ENCODE measurements at places on chromosomes 2 and 18. TPM values are rescaled to one million over a fixed set of nuclear protein-coding genes. Genes with fewer than 3 reads are reported as not detected.

- no peak for DNase-seq
Measured at GRCh38 chr2:203238292-203238703, 520 bp upstream of the CYP20A1 start.

GRCh38 chr2:14650066-14650465, 17.5 kb downstream of the LRATD1 start:
- DNase-seq = no peak

Gene ZSCAN30
- total RNA-seq = 22.1 TPM

Gene PAIP2B
- 12.5 TPM for total RNA-seq

Gene IL1B
- total RNA-seq = not detected

Gene TUBB8B
- total RNA-seq = 0.36 TPM

DNA sequence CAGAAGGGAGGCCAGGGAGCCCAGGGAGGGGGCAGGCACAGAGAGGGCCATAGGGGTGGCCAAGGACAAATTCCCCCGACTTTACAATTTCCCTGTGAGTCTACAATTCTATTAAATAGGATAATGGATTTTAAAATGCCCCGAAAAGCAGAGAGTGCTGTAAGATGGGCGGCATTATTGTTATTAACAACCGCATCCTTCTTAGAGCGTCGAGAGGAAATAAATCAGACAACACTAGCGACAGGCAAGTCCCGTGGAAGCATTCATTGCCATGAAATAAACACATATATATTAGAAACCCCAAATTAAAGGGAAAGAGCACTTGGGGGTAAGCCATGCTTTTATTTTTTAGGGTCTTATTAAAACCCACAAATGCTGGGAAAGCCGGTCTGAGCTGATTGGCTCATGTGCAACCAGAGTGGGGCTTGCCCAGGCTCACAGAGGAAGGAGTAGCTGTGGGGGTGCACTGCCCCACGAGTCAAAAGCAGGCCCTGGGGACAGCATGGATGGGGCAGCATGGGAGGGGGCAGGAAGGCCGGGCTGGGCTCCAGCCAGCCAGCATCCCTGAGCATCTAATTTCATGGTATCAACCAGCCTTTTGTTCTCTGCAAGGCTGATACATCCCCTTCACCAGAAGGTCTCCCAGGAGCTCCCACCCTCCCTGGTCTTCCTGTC, 187.1 kb downstream of the CELF4 start:
- no peak for DNase-seq

DNA sequence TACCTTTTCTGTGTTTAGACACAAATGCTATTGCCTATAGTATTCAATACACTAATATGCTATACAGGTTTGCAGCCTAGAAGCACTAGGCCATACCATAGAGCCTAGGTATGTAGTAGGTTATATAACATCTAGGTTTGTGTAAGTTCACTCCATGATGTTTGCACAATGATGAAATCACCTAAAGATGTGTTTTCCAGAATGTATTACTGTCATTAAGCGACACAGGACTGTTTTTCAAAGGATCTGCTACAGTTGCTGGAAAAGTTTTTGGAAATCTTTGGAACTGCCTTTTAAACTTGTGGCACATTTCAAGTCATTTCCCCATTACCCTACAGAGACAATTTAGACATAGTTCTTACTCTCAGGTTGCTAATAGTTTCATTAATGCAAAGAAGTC, 9.3 kb downstream of the PSMD1 start:
- no peak for DNase-seq

DNA sequence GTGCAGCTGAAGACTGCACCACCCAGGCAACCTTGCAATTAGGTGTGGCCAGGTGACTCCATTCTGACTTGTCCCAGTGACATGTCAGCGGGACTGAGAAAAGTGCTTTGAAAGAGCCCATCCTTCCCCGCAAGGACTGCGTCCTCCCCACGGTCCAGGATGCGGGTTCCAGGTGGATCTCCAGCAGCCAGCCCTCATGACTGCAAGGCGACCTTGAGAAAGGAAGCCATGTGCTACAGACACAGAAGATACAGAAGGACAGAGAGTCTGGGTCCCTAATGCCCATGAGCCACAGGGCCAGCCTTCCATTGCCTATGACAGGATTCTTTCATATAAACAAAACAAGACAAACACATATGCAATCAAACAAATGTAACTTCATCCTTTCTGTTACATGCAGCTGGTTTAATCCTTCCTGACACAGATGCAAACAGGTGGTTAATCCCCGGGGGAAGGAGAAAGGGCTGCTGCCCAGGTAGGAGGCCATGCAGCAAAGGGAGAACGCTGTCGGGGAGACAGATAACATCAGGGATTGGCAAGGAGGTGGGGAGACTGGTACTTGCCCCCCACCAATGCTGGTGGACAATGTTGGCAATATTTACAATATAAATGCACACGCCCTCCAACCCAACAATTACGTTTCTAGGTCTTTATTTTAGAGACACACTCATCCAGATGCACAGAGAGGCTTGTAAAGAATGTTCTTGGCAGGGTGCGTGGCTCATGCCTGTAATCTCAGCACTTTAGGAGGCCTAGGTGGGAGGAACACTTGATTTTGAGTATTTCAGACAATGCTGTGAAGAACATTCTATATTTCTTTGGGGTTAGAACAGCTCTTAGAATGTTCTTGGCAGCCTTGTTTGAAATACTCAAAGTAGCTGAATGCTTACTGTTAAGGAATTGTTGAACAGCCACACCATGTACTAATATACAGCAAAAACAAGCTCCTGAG, 64.8 kb downstream of the NCAPH start:
- DNase-seq = no peak

Gene AKAIN1
- total RNA-seq = not detected

Gene FAP
- total RNA-seq = not detected

GRCh38 chr2:157261199-157261782, 3.8 kb downstream of the GALNT5 start:
- DNase-seq = no peak

DNA sequence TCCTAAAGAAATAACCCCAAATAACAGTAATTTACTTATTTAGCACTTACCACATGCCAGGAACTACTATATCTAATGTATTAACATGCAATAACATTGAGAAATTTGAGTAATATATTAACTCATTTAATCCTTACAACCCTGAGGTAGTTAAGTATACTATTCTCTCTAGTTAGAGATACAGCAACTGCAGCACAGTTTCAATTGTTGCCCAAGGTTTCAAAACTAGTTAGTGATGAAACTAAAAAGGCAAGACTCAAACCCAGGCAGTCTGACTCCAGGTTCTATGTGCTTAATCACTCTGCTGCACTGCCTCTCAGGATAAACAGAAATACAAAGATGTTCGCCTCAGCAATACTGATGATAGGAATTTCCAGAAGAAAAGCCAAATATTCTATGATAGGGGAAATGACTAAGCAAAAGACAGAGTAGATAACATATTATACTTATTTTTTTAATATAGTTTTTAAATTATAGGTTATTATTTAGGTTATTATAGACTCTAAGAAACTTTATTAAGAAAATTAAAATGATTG, 88.0 kb downstream of the SS18 start:
- no peak for DNase-seq

Gene NYAP2
- total RNA-seq = 0.07 TPM

GRCh38 chr2:121810959-121811853, 55.8 kb downstream of the TSN start:
- peak; percentile 88 for DNase-seq

Gene CDCA7
- 31.4 TPM for total RNA-seq

DNA sequence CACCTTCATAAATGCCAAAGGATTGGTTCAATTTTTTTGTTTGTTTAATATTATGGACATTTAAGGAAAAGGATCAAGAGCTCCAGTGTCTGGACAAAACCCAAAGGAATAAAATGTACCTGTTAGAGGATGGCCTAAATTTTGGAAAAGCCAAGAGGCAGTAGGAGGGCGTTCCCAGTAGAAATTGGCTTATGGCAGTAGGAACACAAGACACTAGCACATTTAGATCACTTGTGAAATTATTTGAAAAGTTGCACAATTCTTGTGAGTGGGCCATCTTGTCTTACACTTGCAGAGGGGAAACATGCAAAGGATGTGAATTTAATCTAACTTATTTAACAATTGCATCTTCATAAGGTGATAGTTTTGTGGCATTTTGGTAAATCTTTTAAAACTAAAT, 3.2 kb downstream of the BZW1 start:
- no peak for DNase-seq

- DNase-seq = no peak
Measured at GRCh38 chr2:53242090-53242489, 525.5 kb upstream of the CHAC2 start.

Gene SIX2
- total RNA-seq = 0.12 TPM

- no peak for DNase-seq
Measured at GRCh38 chr2:219001100-219001576, 7.9 kb upstream of the CRYBA2 start.

Gene IGFBP5
- 150 TPM for total RNA-seq

DNA sequence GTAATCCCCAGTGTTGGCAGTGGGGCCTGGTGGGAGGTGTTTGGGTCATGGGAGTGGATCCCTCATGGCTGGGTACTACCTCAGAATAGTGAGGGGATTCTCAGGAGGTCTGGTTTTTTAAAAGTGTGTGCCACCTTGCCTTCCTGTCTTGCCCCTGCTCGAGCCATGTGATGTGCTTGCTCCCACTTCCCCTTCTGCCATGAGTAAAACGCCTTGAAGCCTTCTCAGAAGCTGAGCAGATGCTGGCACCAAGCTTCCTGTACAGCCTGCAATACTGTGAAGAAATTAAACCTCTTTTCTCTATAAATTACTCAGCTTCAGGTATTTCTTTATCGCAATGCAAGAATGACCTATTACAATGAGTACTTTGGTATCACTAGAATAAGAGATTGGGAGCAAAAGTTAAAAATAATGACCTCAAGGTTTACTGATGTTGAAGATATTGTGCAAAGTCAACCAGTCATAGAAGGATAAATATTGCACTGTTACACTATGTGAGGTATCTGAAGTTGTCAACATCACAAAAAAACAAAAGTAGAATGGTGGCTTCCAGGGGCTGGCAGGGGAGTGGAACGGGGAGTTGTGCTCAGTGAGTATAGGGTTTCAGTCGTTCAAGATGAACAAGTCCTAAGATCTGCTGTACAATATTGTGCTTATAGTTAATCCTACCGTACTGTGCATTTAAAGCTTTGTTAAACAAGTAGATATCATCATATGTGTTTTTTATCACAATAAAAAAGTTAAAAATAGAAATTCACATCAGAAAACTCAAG, 938.3 kb upstream of the CNTNAP5 start:
- no peak for DNase-seq

- no peak for DNase-seq
Measured at GRCh38 chr18:65768120-65768778, 17.4 kb downstream of the CDH7 start.

Gene WNT6
- not detected for total RNA-seq

DNA sequence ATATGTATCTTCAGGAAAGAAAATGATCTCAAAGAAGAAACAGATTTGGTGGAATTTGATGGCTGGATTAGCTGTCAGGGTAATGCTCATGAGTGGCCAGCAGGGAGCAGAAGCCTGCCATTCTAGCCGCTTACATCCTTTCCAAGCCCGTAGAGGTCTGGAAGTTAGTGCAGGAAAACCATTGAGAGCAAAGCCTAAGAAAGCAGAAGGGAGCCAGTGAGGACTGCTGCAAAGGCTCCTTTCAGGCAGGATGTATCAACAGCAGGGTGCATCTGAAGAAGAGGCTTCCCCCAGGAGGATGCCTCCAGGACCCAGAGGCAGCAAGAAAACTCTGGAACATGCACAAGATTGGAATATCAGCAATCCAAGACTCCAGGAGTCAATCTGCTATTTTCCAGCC, 22.9 kb upstream of the LBH start:
- peak; percentile 85 for DNase-seq

Gene POTEJ
- 0.21 TPM for total RNA-seq

Gene KCNG3
- 7.8 TPM for total RNA-seq

Gene ZNF521
- 148 TPM for total RNA-seq

- DNase-seq = no peak
Measured at GRCh38 chr2:109213646-109214433, 84.8 kb downstream of the SH3RF3 start.

DNA sequence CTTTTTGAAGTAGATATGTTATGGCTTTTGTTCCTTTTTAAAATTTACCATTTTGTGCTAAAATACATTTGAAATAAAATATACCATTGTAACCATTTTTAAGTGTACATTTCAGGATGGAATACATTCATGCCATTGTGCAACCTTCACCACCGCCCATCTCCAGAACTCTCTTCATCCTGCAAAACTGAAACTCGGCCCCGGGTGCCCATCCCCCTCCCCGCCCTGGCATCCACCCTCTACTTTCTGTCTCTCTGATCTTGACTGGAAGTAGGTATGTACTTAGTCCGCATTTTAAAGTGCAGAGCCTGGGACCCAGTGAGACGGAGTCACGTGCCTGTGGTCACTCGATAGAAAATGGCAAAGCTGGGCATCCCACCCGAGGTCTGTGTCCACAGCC, 45.6 kb downstream of the DIPK1C start:
- DNase-seq = no peak

DNA sequence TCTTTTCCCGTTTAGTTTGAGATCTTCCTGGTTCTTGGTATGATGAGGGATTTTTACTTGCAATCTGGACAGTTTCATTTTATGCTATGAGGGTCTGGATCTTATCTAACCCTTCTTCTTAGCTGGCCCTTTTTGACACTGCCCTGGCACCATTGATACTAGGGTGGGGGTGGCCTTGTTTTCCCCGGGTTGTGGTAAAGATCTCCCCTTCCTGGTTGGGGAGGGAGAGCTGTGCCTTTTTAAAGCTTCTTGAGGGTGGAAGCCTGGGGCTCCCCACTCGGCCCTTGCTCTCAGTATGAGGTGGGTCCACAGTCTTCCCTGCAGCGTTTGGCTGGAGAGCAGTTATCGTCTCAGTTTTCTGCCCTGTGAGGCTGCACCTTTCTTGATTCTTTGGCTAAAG, 66.1 kb downstream of the ASB1 start:
- no peak for DNase-seq

Gene CNRIP1
- 3.7 TPM for total RNA-seq

GRCh38 chr18:10437837-10438236, 16.6 kb upstream of the APCDD1 start:
- DNase-seq = no peak

DNA sequence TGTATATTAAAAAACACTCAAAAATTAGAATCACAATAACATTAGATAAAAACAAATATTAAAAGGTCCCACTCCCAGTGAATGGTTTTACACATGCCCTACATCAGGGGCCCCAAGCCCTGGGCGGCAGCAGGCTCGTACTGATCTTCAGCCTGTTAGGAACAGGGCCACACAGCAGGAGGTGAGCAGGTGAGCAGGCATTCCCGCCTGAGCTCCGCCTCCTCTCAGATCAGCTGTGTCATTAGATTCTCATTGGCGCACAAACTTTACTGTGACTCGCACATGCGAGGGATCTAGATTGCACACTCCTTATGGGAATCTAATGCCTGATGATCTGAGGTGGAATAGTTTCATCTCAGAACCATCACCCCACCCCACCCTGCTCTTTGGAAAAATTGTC, 74.2 kb downstream of the MBD2 start:
- DNase-seq = no peak

DNA sequence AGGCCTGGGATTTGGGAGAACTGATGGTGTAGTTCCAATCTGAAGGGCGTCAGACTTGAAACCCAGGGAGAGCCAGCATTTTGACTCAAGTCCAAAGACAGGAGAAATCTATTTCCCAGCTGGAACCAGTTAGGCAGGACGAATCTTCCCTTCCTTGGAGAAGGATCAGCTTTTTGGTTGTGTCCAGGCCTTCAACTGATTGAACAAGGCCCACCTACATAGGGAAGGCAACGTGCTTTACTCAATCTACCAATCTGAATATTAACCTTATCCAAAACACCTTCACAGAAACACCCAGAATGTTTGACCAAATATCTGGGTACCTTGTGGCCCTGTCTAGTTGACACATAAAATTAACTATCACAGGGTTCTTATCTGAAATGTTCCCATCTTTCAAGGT, 221.9 kb upstream of the DLGAP1 start:
- DNase-seq = no peak

GRCh38 chr2:32235315-32235714, 29.4 kb downstream of the NLRC4 start:
- DNase-seq = peak; percentile 11

Gene CROCC2
- total RNA-seq = not detected

All from neural progenitor cell (in vitro differentiated cells).